ENCODE measurements at places on chromosomes 12 and 14. TPM values are rescaled to one million over a fixed set of nuclear protein-coding genes. Genes with fewer than 3 reads are reported as not detected.

DNA sequence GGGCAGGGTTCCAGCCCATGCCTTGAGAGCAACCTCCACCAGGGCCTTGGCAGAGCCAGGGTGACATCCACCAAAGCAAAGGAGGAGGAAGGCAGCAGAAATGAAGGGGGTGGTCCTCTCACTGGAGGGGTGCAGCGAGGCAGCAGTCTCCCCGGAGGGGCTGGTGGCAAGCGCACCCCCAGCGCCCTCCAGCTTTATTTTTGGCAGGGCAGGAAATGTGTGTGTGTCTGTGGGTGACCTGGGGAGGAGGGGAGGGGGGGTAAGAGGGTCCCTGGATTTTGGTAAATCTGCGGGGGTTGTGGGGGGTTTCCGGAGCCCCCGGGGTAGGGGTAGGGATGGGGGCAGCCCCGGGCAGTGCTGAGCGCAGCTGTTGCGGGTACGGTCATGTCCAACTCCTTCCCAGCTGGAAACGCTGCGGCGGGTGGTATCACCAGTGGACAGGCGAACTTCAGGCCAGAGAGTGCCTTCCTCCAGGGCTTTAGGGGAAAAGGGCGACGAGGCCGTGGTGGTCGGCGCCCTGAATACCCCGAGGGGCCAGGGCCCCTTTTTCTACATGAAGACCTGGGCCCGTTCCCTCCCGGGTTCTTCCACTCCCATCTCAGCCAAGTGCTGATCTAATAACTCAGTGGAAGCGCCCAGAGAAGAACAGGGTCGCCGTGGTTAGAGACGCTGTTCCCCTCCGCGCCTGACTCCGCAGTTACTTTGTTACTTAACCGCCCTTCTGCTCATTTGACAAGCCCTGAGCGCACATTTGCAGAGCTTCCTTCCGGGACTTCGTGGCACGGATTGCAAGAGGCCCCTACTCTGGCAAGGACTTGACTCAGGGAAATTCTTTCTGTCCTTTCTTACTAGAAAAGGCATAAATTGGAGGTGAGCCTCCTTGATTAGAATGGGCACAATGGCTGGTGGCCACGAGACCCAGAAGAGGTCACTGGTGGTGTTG lies 55.2 kb downstream of the FOS start:
- H3K27ac ChIP-seq: no peak overlapping the region
- no peaks in the 10 kb centered on the region for H3K27me3 ChIP-seq
- 0 out of 2 replicates have a peak overlapping the region, but pooled peaks have one; percentile 14 for H3K4me3 ChIP-seq

DNA sequence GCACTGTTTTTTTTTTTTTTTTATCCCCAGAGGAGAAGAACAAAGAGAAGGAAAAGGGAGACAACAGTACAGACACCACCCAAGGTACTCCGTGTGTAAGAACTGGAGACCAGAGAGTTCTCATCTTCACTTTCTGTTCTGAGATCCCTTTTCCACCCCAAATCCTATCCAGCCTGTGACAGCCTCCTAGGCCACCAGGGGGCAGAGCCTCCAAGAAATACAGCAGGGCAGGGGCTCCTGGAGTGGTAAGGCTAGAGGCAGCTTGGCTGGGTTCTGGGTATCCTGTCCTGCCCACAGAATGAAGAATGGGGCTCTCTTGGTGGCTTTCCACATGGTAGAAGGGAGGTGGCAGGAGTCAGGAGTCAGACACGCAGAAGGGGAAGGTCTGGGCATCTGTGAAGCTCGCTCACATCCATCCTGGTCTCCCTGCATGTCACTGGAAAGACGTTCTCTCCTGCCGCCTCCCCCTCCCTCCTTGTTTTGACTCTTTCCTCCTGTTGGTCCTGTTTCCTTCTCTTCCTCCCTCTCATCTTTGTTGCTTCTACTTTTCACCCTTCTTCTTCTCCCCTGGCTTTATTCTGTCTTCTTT lies 12.0 kb downstream of the CLSTN3 start:
- H3K27me3 ChIP-seq: no peaks in the 10 kb centered on the region
- no peak overlapping the region for H3K4me3 ChIP-seq
- peaks cover 11% of the 10 kb centered on the region for H3K4me1 ChIP-seq
- peaks cover 3% of the 10 kb centered on the region for H3K36me3 ChIP-seq
- H3K27ac ChIP-seq: no peak overlapping the region
- peak; percentile 75 for DNase-seq

- no peak overlapping the region for H3K27ac ChIP-seq
- no peaks in the 10 kb centered on the region for H3K4me1 ChIP-seq
- no peaks in the 10 kb centered on the region for H3K36me3 ChIP-seq
- no peaks in the 10 kb centered on the region for H3K27me3 ChIP-seq
- no peak overlapping the region for H3K4me3 ChIP-seq
Measured at GRCh38 chr12:72777806-72778205, 505.6 kb downstream of the TRHDE start.

- no peaks in the 10 kb centered on the region for H3K36me3 ChIP-seq
- H3K4me3 ChIP-seq: no peak overlapping the region
- H3K27ac ChIP-seq: no peak overlapping the region
- H3K27me3 ChIP-seq: peaks cover 3% of the 10 kb centered on the region
- no peaks in the 10 kb centered on the region for H3K4me1 ChIP-seq
Measured at GRCh38 chr12:107152315-107152714, 59.0 kb upstream of the CRY1 start.

DNA sequence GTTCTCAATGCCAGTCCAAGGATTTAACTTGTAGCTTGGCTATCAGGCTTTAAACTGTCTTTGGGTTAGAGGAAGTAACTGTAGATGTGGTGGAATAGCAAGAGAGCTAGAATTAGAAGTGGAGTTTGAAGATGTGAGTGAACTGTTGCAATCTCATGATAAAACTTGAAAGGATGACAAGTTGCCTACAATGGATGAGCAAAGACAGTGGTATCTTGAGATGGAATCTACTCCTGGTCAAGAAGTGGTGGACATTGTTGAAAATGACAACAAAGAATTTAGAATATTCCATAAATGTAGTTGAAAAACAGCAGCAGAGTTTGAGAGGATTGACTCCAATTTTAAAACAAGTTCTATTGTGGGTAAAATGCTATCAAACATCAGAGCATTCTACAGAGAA lies 199.0 kb downstream of the DUSP6 start:
- peak; percentile 10 for DNase-seq
- H3K4me3 ChIP-seq: no peak overlapping the region
- peaks cover 39% of the 10 kb centered on the region for H3K4me1 ChIP-seq
- H3K27me3 ChIP-seq: no peaks in the 10 kb centered on the region

GRCh38 chr14:83470466-83470865 lies 1936.8 kb upstream of the SEL1L start:
- H3K27ac ChIP-seq: no peak overlapping the region
- H3K36me3 ChIP-seq: no peaks in the 10 kb centered on the region
- H3K27me3 ChIP-seq: no peaks in the 10 kb centered on the region
- H3K4me1 ChIP-seq: peaks cover 21% of the 10 kb centered on the region
- H3K4me3 ChIP-seq: no peak overlapping the region

GRCh38 chr12:57518920-57519795 lies 1.2 kb downstream of the DDIT3 start:
- H3K4me3 ChIP-seq: peak overlapping the region; percentile 84
- no peaks in the 10 kb centered on the region for H3K27me3 ChIP-seq

DNA sequence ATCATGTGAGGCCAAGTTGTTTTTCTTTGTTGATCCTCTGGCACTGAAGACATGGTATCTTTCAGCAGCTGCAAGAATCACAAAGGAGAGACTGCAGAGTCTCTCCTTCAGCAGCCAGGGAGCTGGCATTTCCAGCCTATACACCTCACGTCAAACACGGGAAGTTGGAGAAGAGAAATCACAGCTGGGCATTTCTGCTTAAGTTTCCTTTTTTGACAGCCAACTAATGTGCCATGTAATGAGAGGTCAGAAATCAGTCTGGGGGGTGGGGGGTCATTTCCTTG lies 28.3 kb downstream of the PHLDA1 start:
- no peak overlapping the region for H3K27ac ChIP-seq
- no peak overlapping the region for H3K4me3 ChIP-seq
- peaks cover 16% of the 10 kb centered on the region for H3K4me1 ChIP-seq

DNA sequence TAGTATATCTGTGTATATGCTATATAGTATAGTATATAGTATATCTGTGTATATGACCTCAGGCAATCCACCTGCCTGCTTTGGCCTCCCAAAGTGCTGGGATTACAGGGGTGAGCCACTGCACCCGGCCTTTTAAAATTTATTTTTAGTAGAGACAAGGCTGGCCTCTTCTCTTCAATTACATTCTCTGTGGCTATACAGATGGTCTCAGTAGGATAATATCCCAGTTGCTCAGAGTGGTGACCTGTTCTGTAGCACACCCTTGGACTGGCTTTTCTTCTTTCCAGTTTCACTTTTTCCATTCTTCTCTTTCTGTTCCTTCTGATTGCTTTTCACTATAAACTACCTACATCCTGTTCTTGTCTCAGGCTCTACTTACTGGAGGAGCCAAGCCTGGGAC lies 3.1 kb upstream of the NFATC4 start:
- no peaks in the 10 kb centered on the region for H3K36me3 ChIP-seq
- peaks cover 33% of the 10 kb centered on the region for H3K4me1 ChIP-seq
- DNase-seq: peak; percentile 44

- H3K27me3 ChIP-seq: no peaks in the 10 kb centered on the region
- no peaks in the 10 kb centered on the region for H3K4me1 ChIP-seq
- H3K36me3 ChIP-seq: no peaks in the 10 kb centered on the region
- no peak overlapping the region for H3K4me3 ChIP-seq
- DNase-seq: peak; percentile 72
Measured at GRCh38 chr12:109763201-109763841, 49.7 kb downstream of the FAM222A start.

DNA sequence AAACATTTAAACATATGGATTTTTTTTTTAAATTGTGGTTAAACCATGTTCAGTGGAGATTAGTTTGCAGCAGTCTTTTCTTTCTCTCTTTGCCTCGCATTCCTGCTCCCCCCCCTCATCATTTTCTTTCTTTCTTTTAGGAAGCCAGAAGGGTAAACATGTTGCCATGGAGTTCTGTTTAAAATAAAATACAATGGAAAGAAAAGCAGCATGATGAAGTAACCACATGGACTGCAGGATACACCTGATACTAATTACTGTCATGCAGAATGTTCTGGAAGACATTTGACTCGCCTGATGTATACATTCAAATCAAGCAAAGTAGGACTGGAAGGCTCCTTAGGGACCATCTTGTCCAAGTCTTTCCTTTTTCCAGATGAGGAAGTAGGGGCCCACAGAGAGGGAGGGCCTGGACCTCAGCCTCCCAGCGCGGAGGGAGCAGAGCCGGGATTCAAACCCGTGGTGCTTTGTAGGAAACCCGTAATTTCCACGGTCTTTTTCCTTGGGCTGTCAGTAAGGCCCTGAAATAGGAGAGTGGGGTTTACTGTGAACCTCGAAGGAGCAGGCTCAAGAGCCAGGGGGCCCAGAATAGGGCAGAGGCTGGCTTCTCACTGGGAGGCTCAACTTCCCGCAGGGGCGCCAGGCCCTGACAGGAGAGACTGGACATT lies 2.4 kb upstream of the MEG3 start:
- no peaks in the 10 kb centered on the region for H3K27me3 ChIP-seq
- H3K36me3 ChIP-seq: no peaks in the 10 kb centered on the region
- H3K27ac ChIP-seq: no peak overlapping the region
- no peak for DNase-seq
- no peaks in the 10 kb centered on the region for H3K4me1 ChIP-seq

GRCh38 chr12:124968656-124969055 lies 20.3 kb downstream of the DHX37 start:
- no peaks in the 10 kb centered on the region for H3K4me1 ChIP-seq
- H3K27ac ChIP-seq: no peak overlapping the region
- H3K27me3 ChIP-seq: no peaks in the 10 kb centered on the region
- H3K4me3 ChIP-seq: no peak overlapping the region

- no peaks in the 10 kb centered on the region for H3K36me3 ChIP-seq
- DNase-seq: peak; percentile 20
Measured at GRCh38 chr14:91835920-91836843, 31.2 kb downstream of the TC2N start.

GRCh38 chr14:29892327-29892726 lies 35.3 kb downstream of the PRKD1 start:
- H3K4me1 ChIP-seq: no peaks in the 10 kb centered on the region
- peak; percentile 43 for DNase-seq
- no peaks in the 10 kb centered on the region for H3K27me3 ChIP-seq
- no peaks in the 10 kb centered on the region for H3K36me3 ChIP-seq
- H3K27ac ChIP-seq: no peak overlapping the region

- peak overlapping the region; percentile 95 for H3K4me3 ChIP-seq
- H3K27ac ChIP-seq: no peak overlapping the region
- H3K4me1 ChIP-seq: peaks cover 45% of the 10 kb centered on the region
- H3K27me3 ChIP-seq: no peaks in the 10 kb centered on the region
- H3K36me3 ChIP-seq: no peaks in the 10 kb centered on the region
Measured at GRCh38 chr14:29928117-29928640, 532 bp upstream of the PRKD1 start.

DNA sequence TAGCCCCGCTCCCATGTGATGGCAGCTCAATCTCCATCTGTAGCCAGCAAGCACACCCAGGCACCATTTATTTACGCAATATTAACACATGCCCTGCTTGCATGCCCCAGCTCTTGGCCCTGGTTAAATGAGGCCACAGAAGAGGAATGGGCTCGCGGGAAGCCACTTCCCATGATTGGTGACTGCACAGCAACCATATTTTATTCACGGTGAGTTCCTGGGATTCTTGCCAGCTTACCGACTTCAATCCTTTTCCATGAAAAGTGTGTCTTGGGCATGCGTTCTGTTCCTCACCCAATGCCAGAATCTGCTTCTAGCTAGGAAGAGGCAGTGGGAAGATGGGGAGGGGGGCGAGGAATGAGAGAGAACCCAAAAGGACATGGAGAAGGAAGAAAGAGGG lies 54.7 kb downstream of the PITPNM2 start:
- peaks cover 12% of the 10 kb centered on the region for H3K4me1 ChIP-seq
- H3K27me3 ChIP-seq: peaks cover 5% of the 10 kb centered on the region
- H3K36me3 ChIP-seq: no peaks in the 10 kb centered on the region
- DNase-seq: no peak
- H3K4me3 ChIP-seq: no peak overlapping the region

DNA sequence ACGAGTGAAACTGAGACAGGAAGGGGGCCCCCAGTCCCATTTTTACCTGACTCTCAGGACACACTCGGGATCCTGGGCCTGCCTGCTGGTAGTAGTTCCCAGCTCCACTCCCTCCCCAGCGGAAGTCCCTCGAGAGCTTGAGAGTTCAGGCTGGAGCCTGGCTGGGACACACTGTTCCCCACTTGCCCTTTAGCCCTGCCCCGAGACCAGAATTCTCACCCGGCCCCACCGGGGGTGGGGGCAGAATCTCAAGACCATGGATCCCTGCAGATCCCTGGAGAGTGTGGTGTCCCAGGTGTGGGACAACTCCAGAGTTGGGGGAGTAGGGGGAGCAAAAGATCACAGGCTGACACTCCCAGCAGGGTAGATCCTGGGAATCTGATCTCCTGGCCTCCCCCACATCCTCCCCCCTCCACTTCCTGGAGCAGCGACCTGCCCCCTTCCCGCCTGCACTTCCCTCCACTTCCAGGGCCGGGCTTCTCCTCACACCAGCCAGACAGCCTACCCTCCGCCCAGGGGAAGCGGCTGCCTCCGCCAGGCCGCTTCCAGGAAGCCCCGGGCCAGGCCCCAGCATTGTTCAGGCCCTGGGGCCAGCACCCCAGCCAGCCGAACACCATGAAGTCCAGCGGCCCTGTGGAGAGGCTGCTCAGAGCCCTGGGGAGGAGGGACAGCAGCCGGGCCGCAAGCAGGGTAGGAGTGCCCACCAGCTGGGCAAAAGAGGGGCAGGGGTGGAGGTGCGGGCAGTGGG lies at the start of gene TNS2:
Gene TNS2, plus strand, starts transcription at position 495 of the 748 bp plus-strand sequence. Its CDS starts 121 bp downstream, at position 616.
- peak within 1 kb of the TSS; percentile 87 for H3K4me3 ChIP-seq
- H3K27me3 ChIP-seq: no peaks in the 10 kb centered on the region
- peak within 1 kb of the TSS; percentile 98 for H3K27ac ChIP-seq
- peaks cover 68% of the 10 kb centered on the region for H3K4me1 ChIP-seq
- H3K36me3 ChIP-seq: no peaks in the 10 kb centered on the region

PLEKHH1 gene
- total RNA-seq: not detected

NID2 gene
- total RNA-seq: 66.6 TPM

LRP1 gene
- total RNA-seq: 296 TPM

ERBB3 gene
- 3.3 TPM for total RNA-seq

KCNA1 gene
- total RNA-seq: not detected

MEG3 gene
- 101 TPM for total RNA-seq

C12orf56 gene
- 0.43 TPM for total RNA-seq
